ENCODE measurements at places on chromosomes 12 and 14. TPM values are rescaled to one million over a fixed set of nuclear protein-coding genes. Genes with fewer than 3 reads are reported as not detected.

The KERA gene
- not detected for total RNA-seq

The LMNTD1 gene
- total RNA-seq: 1.5 TPM

The SLCO1C1 gene
- total RNA-seq: 1.8 TPM

The LIN7A gene
- total RNA-seq: 8.9 TPM

The SLC5A8 gene
- not detected for total RNA-seq

The TFCP2 gene
- 11.9 TPM for total RNA-seq

The GPR162 gene
- total RNA-seq: 16.1 TPM

The CLEC4E gene
- total RNA-seq: 5.4 TPM

DNA sequence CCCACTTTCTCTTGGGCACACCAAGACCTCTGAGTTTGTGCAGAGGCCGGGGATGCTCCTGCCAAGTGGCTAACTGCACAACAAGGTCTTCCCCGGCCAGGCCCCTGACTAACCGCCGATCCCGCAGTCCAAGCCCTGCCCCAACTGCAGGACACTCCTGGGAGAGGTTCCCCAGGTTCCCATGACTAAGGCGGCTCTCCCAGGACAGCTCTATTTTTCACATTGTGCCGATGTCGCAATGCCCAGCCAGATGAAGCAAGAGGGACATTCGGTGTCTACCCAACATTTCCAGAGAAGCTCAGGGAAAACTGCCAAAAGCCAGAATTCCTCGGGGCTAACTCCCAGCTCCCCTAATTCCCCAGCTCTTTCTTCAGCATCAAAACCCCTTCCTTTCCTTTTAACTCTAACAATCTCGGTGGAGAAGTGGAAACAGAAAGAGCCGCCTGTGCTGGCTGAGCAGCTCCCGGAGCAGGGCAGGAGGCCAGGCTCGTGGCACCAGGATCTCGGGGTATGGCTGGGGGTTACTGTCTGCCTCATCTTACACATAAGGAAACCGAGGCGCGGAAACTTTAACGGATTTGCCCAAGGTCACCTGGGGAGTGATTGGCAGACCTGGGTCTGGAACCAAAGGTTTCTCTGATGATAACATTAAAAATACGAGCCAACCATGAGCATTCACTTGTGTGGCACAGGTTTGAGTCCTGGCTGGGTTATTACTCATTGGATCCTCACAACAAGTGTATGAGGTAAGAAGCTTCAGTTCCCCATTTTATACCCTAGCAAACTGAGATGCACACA is 318.2 kb downstream of the BCL11B start:
- DNase-seq: peak; percentile 89
- no peak overlapping the region for H3K27ac ChIP-seq
- no peak overlapping the region for H3K4me3 ChIP-seq
- H3K27me3 ChIP-seq: no peaks in the 10 kb centered on the region
- no peaks in the 10 kb centered on the region for H3K36me3 ChIP-seq
- peaks cover 4% of the 10 kb centered on the region for H3K4me1 ChIP-seq

DNA sequence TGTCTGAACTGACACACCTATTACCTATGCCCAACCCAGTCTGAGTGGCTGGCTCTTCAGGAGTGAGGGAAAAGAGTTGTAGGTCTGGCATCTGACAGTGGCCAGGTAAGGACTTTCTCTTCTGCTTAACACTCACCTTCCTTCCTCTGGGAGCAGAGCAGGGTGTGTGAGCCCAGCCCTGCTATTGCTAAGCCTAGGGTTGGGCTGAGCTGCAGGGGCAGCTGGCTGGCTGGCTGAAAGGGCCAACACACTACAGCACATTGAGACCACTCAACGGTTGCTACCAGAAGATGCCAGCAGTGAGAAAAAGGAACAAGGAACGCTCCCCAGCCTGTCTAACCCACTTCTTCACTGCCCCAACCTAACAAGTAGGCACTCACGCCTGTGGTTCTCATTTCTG is 201.2 kb downstream of the DPF3 start:
- no peaks in the 10 kb centered on the region for H3K27me3 ChIP-seq
- no peak for DNase-seq
- H3K36me3 ChIP-seq: no peaks in the 10 kb centered on the region
- no peaks in the 10 kb centered on the region for H3K4me1 ChIP-seq
- H3K27ac ChIP-seq: no peak overlapping the region
- H3K4me3 ChIP-seq: no peak overlapping the region

GRCh38 chr12:114656906-114657596 is 26.9 kb downstream of the TBX3 start:
- no peaks in the 10 kb centered on the region for H3K27me3 ChIP-seq
- H3K4me1 ChIP-seq: no peaks in the 10 kb centered on the region
- no peak overlapping the region for H3K4me3 ChIP-seq
- DNase-seq: no peak
- H3K27ac ChIP-seq: no peak overlapping the region
- no peaks in the 10 kb centered on the region for H3K36me3 ChIP-seq

GRCh38 chr12:835754-836518 is 83.6 kb downstream of the WNK1 start:
- no peak overlapping the region for H3K4me3 ChIP-seq
- H3K27ac ChIP-seq: no peak overlapping the region
- no peaks in the 10 kb centered on the region for H3K36me3 ChIP-seq
- H3K4me1 ChIP-seq: peaks cover 5% of the 10 kb centered on the region
- no peak for DNase-seq

GRCh38 chr12:53234271-53234914 is 2.4 kb upstream of the RARG start:
- no peaks in the 10 kb centered on the region for H3K36me3 ChIP-seq
- H3K27me3 ChIP-seq: no peaks in the 10 kb centered on the region
- H3K27ac ChIP-seq: peak overlapping the region; percentile 90
- DNase-seq: no peak
